ENCODE measurements at places on chromosomes 16 and 17. TPM values are rescaled to one million over a fixed set of nuclear protein-coding genes. Genes with fewer than 3 reads are reported as not detected.

DNA sequence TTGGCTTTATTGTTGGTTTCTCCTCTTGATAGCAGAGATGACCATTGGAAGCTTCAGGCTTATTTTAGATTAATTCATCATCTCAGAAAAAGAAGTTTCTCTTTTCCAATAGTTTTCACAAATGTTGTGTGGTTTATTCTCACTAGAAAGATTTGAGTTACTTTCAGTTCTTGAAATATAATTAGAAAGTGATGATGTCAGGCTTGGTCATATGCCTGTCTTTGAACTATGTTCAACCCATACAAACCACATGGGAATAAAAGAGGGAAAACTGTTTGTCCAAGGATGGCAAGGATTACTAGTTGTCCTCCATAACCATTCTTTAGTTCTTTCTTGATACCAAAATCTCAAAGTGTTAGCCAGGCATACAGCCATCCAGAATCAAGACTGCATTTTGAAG lies 3.7 kb upstream of the HS3ST2 start:
- DNase-seq: no peak
- no peaks in the 10 kb centered on the region for H3K4me1 ChIP-seq
- no peak overlapping the region for H3K4me3 ChIP-seq
- H3K36me3 ChIP-seq: no peaks in the 10 kb centered on the region
- H3K27me3 ChIP-seq: peaks cover 10% of the 10 kb centered on the region

DNA sequence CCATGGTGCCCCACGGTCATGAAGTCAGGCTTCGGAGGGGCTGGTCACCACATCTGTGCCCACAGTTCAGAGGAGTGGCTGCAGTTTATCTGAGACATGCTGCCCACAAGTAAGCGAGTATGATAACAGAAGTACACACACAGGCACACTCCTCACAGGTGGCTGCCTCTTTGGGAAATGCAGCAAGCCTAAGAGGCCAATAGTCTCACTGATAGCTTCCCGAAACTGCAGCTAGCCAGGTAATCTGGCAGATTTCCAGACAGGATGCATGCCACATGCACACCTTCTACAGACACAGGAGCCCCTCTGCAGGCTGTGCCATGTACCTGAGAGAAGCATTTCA lies 12.6 kb upstream of the GFOD2 start:
- DNase-seq: no peak
- no peak overlapping the region for H3K27ac ChIP-seq
- H3K27me3 ChIP-seq: no peaks in the 10 kb centered on the region
- H3K36me3 ChIP-seq: peaks cover 2% of the 10 kb centered on the region
- no peak overlapping the region for H3K4me3 ChIP-seq

The KCTD11 gene
- 3.8 TPM for total RNA-seq

DNA sequence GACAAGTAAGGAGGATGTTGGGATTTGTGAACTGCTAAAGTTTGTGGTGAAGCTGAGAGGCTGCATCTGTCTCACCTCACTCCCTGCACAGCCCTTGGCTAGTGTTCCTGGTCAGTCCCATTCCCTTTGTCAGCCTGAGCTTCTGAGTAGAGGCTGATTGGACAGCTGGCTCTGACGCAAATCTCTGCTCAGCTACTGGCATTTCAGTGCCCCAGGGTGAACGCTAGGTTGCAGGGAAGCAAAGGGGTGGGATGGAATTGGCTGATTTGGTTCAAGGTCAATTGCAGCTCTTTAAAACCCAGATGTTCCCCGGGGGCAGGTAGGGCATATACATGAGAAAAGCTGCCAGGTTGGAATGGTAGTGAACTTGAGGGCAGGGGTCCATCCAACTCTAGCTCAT lies 23.1 kb upstream of the CNOT1 start:
- DNase-seq: no peak
- H3K27ac ChIP-seq: no peak overlapping the region
- no peaks in the 10 kb centered on the region for H3K4me1 ChIP-seq
- H3K27me3 ChIP-seq: peaks cover 5% of the 10 kb centered on the region
- H3K4me3 ChIP-seq: no peak overlapping the region

The PRSS27 gene
- 0.60 TPM for total RNA-seq

The NPIPA8 gene
- total RNA-seq: 9.4 TPM

The DNAAF8 gene
- 1.0 TPM for total RNA-seq
